ENCODE measurements at places on chromosomes 2 and 18.

- no peak for DNase-seq
These were observed 396.7 kb upstream of the RGPD4 start for GRCh38 chr2:107430006-107430405.

DNA sequence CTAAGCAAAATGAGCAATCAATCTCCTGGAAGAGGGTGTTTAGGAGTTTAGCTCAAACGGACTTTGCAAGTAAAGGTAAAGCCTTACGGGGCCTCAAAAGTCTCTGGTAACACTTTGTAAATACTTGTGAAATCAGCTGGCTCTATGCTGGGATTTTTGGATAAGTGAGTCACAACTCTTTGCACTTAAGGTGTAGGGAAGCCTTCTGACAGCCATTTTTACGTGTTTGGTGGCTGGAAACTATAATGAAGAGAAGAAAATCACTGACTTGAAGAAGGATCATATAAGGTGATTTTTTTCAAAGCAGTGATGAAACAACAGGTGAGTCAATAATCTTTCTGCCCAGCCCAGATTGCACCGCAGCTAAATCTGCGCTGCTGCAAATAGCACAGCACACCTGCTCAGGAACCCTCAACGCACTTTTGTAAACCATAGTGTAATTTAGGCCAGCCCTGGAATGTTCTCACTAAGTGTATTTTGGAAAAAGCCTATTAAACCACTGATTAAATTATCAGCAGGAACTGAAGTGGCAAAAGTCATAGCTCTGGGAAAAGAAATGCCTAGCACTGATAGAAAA lies 218.8 kb downstream of the AGPS start:
- DNase-seq: no peak

DNA sequence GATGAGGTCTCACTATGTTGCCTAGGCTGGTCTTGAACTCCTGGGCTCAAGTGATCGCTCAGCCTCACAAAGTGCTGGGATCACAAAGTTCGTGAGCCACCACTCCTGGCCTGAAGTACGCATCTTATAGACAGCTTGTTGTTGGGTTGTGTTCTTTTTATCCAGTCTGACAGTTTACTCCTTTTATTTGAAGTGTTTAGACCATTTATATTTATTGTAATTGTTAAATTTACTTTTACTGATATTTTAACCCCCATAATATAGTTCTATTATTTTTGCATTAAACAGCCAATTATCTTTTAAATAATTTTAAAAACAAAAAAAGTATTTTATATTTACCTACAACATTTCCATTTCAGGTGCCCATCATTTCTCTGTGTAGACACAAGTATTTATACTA lies 303.0 kb upstream of the HDAC4 start:
- no peak for DNase-seq

DNA sequence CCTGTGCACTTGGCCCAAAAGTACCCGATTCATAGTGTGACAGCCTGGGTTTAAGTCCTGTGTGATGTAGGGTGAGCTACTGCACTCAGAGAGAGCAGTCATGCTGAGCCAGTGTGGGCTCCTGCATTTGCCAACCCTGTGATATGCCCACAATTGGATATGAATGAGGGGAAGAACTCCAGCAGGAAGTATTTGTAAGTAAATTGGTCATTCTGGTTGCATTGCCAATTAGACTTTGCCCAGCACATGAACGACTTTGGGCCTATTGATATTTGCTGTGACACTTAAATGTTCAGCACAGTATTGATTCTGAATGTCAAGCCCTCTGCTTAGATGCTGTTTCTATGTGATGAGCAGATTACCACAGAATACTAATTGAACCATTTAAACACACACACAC lies 570.9 kb downstream of the PIK3C3 start:
- no peak for DNase-seq

DNA sequence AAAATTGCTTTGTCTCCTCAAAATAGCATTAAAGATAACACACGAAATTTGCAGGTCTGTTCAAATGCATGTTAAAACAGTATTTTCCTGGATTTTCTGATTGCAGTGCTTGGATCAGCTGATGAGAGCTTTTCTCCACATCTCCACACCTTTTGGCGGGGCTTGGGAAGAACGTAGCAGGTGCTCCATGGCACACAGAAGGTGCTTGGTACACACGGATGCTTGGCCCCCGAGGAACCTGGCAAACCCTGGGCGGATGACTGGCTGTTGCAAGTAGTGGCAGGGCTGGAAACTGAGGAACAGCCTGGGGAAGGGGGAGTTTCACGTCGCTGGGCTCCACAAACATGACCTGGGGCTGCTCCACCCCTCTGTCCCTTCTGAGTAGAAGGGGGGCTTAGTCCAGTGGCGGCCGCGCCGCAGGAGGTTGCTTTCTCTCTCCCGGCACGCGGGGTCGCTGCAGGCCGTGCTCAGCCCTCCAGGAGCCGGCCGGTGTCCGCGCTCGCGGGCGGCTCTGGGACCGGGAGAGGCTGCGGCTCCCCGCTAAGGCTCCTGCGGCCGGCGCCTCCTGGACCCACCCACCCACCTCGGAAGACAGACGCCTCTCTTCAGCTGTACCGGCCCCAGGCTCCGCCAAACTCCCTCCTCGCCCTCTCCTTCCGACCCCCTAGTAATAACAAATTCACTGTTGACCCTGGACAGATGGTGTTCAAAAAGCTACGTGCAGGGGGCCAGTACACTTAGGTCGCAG lies 69.3 kb downstream of the MARCO start:
- no peak for DNase-seq

DNA sequence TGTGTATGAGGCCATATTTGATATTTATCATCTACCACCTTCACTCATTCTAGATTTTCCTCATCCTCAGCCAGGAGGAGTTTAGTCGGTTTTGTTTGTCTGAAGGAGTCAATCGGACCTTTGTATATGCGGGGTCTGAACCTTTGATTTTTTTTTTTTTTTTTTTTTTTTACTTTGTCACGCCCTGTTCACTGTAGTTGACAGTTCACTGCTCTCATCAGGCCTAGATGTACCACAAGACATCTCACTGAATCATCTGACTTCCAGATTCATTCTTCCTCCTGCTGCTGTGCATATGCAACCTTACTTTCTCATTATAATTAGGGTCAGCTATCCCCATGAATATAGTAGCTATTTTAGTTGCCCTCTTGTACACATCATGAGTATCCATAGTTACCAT lies 133.2 kb downstream of the ARHGAP15 start:
- no peak for DNase-seq

DNA sequence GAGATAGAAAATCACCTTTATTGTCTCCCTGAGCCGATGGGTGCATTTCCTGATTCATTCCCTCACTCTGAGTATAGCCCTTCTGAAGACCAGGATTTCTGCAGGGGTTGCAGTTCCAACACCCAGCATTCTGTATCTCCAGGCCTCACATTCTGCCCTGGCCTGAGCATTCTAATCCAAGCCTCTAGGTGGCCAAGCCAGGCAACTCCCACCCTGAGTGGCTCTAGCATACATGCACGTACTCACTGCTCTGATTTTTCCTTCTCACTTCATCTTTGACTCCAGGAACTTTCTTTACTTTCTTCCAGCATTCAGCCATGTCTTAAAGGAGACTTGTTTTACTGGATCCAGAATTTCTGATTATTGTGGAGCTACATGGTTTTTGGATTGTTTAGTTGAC lies 100.7 kb upstream of the STK39 start:
- no peak for DNase-seq

DNA sequence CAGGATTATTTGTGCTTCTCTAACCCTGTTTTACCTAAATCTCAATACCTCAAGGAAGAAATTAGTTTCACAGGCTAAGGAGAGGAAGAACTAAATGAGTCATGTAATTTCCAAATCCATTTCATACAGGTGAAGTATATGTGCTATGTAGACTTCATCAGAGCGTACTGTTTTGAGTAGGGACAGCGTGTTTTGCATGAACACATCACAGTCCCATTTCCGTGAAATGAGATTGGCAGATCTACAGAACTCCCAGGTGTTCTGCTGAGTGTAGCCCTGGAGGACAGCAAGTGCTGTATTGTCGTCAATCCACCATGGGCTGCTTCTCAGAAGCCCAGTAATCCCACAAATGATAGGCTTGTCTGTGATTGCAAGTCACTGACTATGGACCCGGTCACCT lies 97.7 kb downstream of the XRCC5 start:
- DNase-seq: no peak

GRCh38 chr2:191783416-191783815 lies 63.5 kb downstream of the CAVIN2 start:
- no peak for DNase-seq

DNA sequence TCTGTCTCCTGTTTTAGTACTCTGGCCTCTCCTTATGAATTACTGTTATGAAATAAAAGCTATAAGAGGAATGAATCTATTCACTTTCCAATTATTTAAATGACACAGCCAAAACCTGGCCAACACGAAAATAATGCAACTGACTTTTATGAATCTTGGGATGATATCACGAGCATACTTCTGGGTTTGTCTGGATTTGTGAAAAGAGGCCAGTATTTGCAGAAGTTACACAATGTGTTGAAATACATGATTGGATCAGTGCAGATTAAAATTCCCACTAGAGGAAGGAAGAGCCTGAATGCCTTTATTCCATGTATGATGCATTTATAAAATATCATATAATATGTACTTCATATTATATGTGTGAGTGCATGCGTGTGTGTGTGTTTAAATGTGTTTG lies 418.2 kb downstream of the GRB14 start:
- DNase-seq: no peak

DNA sequence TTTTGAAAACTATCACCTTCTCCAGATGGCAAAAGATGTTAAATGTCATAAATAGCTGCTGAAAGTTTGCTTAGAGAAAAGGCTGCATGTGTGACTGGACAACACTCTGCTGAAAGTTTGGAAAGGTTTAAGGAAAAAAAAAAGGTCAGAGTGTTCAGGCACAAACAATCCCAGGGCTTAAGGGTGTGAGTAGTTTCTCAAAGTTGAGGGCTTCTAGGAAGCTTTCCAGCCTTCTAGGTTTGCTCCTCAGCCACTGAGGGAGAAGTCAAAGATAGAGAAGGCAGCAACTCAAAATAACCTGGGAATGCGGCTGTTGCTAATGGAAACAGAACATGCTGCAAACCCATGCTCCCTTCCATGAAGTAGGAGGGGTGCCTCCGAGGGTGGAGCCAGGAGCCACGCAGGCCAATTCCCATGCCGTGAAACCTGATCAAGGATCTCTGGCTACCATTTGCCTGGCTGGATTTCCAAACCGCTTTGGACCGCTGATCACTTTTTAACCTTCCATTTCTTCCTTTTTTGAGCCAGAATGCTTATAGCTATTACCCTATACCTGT lies 88.0 kb downstream of the TEX51 start:
- DNase-seq: no peak

GRCh38 chr2:85987266-85988174 lies 98.7 kb upstream of the ST3GAL5 start:
- no peak for DNase-seq

- no peak for DNase-seq
These were observed 6.3 kb downstream of the THUMPD2 start for GRCh38 chr2:39772812-39773152.

GRCh38 chr2:30803281-30803680 lies 4.0 kb downstream of the CAPN13 start:
- no peak for DNase-seq

DNA sequence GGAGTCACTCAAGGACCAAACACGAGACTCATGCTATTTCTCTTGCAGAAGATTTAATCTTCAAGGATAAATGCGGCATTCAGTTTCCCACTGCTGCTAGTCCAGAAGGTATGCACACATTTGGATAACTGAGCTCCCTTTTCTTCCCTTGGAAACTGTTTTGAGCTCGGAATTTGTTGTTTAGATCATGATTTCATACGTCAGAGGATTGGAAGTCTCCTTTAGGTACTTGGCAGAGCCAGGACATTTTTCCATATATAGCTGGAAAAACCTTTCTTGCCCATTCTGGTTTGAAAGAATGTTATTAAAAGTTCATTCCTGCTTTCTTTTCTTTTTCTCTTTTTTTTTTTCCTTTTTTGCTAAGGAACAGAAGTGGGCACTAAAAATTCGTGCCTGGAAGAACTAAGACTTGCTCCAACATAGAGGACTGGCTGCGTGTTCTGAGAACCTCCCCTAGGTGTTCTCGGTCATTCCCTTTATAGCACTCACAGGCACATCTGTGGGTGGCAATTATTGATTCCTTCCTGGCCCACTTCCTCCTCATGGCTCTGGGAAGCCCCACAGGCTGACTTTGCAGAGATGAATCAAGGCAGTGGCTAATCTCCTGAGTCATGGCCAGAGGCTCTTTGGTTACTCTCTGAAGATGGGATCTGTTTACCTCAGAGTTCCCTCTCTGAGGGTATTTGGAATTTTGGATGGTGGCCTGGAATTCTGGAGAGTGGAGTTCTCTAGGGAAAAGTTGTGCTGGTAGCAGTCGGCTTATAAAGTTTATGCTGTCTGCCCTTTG lies 104.8 kb downstream of the PLCL1 start:
- no peak for DNase-seq

DNA sequence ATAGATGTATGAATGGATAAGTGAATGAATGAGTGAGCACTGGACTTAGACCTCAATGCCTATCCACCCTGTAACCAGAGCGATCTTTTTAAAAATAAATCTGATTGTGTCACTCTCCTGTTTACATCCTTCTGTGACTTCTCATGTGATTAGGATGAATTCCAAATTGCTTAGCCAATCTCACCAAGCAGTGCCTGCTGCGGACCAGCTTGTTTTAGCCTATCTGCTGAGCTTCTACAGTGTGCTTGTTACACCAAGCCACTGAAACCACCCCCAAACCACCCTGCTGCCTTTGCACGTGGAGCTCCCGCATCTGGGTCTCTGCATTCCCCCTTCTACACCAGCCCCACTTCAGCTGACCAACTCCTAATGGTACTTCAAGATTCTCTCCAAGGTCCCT lies 265.4 kb downstream of the EN1 start:
- no peak for DNase-seq

GRCh38 chr2:202164411-202164810 lies 74.0 kb downstream of the SUMO1 start:
- no peak for DNase-seq

DNA sequence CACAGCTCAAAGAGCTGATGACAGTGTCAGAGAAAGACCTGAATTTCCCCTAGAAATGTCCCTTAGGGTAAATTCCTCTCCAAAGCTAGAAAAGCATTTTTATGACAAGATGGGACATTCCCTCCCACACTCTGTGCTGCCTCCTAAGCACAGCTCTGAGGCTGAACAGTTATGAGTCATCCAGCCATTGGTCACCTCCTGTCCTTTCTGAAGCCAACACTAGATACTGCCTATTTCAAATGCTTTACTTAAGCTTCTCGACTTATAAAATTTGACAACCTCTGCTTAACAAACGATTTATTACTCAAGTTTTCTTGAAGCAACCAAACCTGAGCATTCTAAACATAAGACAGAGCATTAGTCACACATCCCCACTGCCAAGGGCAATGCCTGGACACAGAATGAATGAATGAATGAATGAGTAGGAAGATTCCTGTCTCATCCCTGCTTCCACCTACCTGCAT lies 35.4 kb downstream of the B4GALT6 start:
- no peak for DNase-seq

- no peak for DNase-seq
These were observed 164.9 kb downstream of the GFPT1 start for GRCh38 chr2:69221960-69222751.

DNA sequence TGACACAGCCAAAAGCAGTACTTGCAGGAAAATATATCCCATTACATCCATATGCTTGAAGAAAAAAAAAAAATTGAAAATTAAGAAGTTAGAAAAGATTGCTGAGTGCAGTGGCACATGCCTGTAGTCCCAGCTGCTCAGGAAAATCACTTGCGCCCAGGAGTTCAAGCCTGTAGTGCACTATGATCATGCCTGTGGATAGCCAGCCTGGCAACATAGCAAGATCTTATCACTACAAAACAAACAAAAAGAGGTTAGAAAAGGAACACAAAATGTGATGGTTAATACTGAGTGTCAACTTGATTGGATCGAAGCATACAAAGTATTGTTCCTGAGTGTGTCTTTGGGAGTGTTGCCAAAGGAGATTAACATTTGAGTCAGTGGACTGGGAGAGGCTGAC lies 361.9 kb downstream of the NYAP2 start:
- no peak for DNase-seq
